ENCODE measurements at places on chromosomes 4 and X.

- no peak for DNase-seq
These were observed 359.2 kb downstream of the IDS start for GRCh38 chrX:149145845-149146285.

- no peak for DNase-seq
These were observed 24.6 kb downstream of the BEX3 start for GRCh38 chrX:103400931-103401330.

DNA sequence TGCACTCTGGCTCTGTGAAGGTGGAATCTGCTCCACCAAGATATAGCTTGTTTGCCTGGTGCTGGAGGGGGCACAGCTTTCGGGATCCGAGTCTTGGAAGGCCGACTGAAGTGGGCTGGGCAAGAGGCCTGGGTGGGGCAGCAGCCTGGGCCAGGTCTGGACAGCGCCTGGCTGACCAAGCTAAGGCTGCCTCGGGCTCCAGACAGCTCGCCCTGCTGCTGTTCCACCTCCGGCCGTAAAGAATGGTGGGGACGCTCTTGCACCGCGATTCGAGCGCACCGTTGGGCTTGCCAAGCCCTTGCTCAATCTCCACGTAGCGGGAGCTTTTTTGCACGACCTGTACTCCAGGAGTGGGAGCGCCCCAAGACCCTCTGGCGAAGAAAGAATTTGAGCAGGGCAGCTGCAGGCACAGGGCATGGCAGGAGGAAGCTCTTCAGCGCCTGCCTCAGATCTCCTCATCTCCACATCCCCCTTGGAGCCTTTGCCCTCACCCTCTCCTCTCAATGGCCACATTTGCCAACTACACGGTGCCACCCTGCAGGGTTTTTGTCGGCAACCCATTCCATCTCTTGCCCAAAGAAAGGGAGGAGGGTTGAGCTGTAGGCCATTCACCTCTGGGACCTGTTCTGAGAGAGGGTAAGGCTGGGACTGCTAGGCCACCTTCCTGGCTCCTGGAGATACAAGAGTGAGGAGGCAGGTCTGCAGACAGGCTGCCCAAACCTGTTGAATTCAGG lies 18.9 kb downstream of the CNGA2 start:
- peak; percentile 10 for DNase-seq

- DNase-seq = no peak
These were observed 174.4 kb upstream of the FGF13 start for GRCh38 chrX:138885886-138886285.

DNA sequence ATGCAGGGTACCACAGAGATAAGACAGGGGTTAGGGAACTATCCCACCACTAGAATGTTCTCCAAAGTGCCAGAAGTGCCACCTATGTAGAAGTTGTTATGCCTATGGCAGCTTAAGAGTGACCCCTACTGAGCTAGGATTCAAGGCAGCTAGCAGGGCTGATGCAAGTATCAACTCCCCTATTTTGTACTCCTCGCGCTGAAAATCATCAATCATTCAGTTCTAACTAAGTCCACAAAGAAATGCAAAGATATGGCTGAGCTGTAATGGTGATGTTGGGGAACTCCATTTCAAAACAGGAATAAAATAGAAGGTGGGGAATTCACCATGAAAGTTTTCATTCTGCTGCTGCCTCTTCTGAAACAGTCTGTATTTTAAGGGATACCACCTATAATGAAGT lies 13.8 kb downstream of the ACSL4 start:
- no peak for DNase-seq

DNA sequence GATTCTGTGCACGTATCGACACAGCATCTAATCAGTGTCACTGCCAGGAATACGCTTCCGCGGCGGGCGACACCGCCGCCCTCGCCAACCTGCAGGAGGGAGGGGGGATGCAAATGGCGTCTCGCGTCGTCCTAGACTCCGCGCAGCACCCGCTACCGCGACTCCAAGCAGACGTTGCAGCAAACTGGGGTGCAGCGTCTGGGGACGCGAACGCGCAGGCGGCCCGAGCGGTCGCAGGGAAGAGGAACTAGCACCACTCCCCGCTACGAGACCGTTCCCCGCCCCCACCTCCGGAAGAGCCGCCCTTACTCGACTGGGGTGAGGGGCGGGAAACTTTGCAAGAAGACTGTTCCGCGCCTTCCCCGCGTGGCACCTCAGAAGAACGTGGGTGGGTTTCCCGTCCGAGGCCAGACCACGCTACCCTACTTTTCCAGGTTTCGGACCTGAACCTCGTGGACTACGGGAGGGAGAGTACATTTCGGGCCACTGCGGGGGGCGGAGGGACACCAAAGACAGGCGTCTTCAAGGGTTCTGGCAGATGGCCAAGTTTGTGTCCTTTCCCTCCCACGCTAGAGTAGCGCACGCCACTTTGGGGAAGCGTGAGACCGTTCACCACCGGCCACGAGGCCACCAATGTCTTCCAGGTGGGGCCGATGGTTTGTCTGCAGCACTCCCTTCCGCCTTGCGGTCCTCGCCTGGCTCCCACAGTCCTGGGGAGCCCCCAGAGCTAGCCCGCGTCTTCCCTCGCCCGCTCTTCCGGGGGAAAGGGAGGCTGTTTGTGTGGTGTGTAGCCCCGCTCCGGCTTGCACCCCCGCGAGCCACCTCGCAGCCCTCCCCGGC lies 78.0 kb upstream of the BCOR start:
- peak; percentile 35 for DNase-seq

- DNase-seq = no peak
These were observed 163.4 kb downstream of the PDGFRA start for GRCh38 chr4:54392479-54392878.

- DNase-seq = no peak
These were observed 34.8 kb downstream of the ZNF185 start for GRCh38 chrX:152932598-152933175.

DNA sequence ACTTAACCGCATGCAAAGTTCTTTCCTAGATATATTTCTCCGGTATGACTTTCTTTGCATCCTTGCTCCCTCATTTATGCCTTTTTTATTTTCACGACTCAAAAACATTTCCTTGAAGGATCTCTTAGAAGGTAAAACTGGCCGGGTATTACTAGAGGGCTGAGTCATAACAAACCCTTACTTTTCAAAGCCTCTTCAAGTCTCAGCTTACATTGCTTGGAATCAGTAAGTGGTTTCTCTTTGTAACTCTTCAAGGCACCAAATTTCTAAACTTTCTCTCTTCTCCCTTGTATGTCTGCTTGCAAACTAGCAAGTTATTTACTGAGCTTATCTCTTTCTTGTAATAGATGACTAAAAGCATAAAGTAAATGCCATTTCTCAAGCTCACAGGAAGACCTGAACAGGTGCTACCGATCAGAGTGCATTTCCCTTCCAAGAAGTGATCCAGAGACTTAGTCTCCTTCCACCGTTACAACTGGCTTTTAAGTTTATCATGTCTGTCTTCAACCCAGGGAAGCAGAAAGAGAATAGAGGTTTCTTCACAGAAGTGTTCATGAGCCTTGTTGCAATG lies 75.5 kb downstream of the ANXA10 start:
- DNase-seq = no peak

DNA sequence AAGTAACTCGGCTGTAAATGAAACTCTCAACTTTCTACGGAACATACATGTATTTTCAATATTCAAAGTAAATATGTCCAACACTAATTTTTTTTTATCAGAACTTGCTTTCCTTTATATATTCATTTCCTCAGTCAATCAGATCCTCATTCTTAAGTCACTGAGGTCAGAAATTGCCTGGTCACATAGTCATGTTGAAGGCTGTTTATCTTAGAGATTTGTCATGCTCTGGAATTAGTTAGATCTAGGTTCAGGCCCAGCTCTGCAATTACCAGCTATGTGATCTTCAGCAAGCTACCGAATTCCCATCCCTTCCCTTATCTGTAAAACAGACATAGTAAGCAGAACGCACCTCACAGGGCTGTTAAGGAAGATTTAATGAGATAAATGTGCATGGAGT lies 228.8 kb downstream of the SPCS3 start:
- no peak for DNase-seq

All from substantia nigra (tissue), 51 donors.